ENCODE measurements at places on chromosomes 7 and 10.

DNA sequence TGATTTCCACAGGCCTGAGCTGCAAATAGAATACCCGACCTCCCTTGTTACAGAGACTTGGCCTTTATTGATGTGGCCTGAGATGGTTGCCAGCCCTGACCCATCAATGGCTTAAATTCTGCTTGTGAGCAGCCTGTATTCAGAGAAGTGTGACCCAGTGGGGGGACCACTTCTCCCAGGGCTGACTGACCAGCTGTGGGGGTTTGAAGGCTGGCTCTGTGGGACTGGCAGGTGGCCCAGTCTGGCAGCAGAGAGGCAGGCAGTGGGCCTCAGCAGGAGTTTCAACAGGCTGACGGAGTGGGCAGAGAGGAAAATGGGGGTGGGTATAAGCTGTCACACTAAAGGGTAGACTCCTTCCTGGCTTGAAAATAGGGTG lies 12.2 kb upstream of the PPIF start:
- DNase-seq: no peak

GRCh38 chr10:111801841-111802240 lies 381.7 kb downstream of the GPAM start:
- no peak for DNase-seq

GRCh38 chr7:127647636-127648035 lies 4.4 kb upstream of the SND1 start:
- DNase-seq: no peak

GRCh38 chr7:78284945-78285344 lies 486.4 kb downstream of the PHTF2 start:
- DNase-seq: no peak

DNA sequence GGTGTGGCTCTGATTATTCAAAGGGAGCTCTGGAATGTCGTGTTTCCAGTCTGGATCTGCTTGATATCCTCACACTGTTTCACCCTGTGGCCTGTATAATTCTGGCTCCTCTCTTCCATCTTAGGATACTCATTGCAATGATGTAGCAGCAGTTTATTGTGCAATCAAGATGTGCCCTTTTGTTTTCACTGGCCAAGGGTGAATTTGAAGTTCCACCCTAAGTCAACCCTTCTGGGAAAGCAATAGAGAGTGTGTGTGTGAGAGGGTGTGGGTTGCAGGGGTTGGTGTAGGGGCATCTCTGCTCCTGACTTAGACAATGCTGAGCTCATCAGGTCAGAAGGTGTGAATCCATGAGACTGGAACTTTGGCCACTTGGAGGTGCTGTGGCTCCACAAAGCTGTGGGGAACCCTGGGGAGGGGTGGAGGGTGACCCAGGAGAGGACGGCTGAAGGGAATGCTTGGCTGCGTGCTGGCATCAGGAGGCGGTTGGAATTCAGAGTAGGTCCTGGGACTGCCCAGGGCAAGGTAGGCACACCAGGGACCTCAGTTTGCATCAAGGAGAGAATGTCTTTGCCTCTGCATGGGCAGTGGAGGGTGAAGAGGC lies 118.0 kb upstream of the PRSS58 start:
- peak; percentile 63 for DNase-seq

DNA sequence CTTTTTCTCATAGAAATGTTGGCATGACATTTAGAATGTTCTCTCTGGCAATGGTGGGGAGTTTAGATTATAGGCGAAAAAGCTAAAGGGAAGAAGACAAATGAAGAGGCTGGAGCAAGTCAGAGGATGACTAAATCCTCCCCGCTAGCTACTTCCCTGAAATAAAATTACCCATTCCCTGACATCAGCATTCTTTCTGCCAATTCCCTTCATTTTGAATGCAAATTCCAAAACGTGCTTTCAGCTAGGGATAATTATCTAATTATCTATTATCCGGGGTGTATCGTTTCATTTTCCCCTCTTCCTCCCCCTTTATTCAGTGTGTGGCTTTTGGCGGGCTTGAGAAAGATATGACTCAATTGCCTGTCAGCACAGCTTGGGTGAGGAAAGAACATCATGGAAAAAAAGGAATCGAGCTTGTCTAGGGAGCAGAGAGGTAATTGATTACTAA lies 672.3 kb downstream of the TNS3 start:
- DNase-seq: no peak

DNA sequence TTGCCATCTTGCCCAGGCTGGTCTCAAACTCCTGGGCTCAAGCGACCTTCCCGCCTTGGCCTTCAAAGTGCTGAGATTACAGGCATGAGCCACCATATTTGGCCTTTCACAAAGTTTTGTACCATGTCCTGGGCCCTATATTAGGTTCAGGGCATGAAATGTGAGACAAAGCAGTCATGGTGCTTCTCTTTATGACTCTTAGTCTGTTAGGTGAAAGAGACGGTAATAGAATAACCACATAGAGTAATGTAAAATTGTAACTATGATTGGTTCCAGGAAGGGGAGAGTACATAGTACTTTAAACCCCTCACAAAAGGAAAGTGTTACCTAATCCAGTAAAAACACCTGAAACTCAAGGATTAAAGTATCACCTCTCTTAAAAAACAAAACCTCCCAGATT lies 144.7 kb downstream of the SPAG6 start:
- DNase-seq: no peak

DNA sequence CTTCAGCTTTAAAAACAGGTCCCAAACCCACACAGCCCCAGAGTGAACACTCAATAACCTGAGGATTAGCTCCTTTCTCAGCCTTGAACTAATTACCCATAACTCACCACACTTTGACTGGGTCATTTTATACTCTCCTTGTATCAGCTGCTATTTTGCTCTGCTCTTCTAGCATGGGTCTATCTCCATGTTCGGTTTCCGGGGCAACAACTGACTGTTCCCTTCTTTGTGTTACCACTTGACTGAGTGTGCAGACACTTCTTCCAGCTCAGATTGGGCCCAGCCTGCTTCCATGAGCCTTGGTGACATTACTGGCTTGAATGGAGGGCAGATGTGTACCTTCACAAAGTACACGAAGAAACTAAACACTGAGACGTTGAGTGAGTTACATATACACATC lies 31.5 kb upstream of the PRPS1L1 start:
- DNase-seq: no peak

All from SK-N-DZ (cell line).